ENCODE measurements at places on chromosomes 16 and 17.

DNA sequence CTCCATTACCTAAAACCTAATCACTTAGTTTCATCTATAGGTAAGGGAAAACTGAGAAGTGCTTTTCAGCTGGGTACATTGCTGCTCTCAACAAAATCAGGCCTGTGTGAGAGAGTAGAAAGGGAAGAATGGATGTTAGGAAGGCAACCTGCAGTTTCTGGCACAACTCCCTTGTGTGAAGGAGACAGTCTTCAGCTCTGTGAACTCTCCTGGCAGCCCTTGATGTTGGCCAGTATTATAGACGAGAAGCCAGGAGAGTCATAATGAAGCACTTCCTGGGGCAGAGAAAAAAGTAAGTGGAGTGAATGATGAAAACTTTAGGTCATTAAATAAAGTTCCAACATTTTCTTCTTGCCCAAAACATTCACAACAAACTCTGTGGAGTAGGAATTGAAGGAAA, 260.1 kb downstream of the IRX3 start:
- DNase-seq: no peak

DNA sequence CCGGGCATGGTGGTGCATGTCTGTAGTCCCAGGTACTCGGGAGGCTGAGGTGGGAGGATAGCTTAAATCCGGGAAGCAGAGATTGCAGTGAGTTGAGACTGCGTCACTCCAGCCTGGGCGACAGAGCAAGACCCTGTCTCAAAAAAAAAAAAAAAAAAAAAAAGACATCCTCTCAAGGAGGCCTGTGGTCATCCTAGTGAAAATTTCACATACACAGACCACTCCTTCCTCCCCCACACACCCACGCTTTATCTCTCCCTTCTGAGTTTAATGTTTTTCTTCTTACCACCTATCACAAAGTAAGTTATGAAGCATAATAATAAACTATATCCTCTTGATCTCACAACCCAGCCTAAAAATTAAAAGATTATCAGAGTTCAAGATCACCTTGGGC, 1.3 kb upstream of the NOL11 start:
- DNase-seq: no peak

DNA sequence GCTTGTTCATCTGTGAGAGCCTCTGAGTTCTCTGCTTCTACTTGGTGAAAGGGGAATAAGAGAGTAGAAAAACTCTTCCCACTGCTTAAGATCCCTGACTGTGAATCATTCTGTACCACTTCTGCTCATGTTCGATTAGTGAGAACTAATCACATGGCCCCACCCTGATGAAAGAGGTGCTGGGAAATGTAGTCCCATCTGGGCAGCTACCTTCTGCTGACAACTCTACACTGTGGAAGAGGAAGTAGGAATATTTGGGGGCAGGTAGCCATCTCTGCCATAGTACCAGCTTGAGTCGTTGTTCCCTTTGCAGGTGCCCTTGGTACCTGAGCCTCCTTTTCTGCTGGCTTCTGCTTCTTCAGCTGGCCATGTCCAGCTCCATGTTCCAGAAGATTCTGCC, 29.9 kb downstream of the NKD1 start:
- no peak for DNase-seq

GRCh38 chr16:70684146-70685060, 1.4 kb downstream of the MTSS2 start:
- no peak for DNase-seq

DNA sequence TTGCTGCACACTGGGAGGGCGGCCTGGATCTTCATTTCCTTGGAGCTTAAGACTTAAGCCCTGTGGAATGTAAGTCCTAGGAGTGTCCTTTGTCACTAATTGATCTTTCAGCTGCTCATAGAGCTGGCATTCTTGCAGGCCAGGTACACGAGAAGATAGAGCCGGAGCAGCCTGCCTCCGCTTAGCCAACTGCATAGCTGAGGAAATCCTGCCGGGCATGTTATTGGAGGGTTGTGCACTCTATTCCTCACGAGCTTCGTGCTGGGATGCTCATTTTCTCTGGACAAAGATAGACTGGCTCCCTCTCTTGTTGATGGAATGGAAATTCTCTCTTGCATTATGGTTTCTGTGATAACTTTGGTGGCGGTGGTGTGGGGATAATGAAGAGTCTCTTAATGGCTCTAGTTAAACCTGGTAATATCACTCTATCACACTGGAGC, 76.9 kb downstream of the RPA1 start:
- no peak for DNase-seq

DNA sequence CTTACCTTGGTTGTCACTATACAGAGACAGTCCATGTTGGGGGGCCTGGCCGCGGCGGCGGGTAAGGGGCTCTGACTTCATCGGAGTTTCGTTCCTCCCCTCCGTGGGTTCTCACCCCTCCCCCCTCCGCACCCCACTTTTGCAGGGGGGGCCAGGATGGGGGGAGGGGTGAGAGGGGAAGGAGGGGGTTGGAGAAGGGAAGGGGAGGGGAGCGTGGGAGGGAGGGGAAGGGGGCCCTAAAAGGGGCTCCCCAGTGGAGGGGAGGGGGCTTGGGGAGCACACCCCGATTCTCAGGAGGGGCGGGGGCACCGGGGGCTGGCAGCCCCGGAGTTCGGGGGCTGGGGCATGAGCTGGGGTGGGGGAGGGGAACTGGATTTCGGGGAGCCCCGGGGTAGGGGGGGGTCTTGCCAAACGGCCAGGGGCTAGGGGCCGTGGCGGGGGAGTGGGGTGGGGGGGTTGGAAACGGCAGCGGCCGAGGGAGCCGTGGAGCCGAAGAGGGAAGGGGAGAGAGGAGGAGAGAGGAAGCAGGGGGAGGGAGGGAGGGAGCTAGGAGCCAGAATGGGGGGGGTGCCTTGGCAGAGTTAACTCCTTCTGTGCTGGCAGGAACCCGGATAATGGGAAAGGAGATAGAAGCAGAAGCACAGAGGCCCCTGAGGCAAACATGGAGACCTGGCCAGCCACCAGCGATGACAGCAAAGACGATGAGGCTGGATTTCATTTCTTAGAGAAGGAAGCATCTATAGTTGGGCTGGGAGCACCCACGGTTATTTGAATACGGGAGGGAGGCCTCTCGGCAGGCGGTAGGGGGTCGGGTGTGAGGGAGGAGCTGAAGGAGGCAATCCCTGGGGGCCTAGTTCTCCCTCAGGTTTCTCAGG, 2.3 kb downstream of the DLG4 start:
- DNase-seq: no peak

DNA sequence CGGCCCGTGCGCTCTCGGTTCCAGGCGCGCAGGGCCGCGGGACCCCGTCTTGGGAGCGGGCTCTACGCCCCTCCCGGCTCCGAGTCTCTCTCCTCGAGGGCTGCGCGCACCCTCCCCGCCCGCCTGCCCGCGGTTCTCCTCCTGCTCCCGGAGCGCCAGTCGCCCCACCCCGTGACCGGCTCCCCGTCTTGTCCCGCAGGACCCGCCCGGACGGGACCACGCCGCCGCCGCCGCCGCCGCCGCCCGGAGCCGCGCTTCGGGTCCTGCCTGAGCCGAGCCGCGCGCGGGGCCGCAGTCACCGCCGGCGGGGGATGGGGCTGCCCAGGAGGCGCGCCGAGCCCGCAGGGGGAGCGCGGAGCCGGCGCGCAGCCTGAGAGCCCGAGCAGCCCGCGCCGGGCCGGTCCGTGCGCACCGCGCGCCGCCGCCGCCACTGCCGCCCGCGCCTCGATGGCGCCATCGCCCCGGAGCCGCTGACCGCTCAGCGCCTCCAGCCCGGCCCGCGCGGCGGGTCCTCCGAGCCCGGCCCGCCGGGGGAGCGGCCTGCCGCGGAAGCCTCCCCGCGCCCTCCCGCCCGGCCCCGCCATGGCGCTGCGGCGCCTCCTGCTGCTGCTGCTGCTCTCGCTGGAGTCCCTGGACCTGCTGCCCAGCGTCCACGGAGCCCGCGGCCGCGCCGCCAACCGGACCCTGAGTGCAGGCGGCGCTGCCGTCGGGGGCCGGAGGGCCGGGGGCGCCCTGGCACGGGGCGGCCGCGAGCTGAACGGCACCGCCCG, at the start of gene SHISA6:
Gene SHISA6, plus strand, starts transcription at position 373 of the 770 bp plus-strand sequence.
- DNase-seq: no peak

GRCh38 chr16:35559911-35560636, 2100.7 kb downstream of the TP53TG3F start:
- no peak for DNase-seq

DNA sequence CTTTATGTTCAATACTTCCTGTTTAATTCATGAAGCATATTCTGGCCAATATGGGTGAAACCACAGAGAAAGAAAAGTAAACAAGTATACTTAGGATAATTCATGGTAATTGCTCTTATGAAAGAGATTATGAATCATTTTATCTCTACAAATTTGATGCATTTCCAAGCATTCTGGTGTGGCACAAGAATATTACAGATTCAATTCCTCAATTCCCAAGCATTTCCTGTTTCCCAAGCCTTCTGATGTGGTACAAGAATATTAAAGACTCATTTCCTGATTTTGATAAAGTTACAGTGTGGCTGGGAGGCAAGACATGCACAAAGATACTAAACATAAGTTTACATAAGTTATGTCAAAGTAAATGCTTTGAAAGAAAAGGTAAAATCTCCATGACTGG, 126.1 kb upstream of the NUDT7 start:
- no peak for DNase-seq

GRCh38 chr17:15284537-15284936, 19.4 kb upstream of the PMP22 start:
- DNase-seq: no peak

DNA sequence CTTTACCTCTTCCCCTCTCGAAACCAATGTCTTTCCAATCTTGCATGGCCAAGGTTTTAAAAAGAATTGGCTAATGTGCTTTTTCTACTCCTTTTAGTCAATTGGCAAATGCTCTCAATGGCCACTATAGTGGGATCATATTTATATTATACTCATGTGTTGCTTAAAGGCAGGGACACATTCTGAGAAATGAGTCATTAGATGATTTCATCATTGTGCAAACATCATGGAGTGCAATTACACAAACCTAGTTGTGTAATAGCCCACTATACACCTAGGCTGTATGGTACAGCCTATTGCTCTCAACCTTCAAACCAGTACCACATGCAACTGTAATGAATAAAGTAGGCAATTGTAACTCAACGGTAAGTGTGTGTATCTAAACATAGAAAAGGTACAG, 180.9 kb downstream of the HS3ST3A1 start:
- DNase-seq: no peak

DNA sequence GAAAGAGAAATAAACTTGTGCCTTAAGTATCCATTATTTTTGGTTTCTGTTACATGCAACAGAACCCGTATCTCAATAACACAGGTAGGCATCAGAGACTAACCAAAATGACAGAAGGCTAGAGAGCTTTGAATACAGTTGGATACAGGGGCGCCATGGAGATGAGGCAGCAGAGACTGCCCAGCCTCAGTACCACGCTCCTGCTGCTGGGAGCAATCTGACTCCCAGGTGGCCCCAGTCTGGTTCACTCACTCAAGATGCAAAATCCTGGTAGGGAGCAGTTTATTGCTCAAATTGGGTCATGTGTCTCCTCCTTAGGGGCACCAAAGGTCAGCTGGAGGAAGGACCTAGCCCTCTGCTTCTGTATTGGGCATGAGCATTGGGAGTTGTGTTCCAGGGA, 218.9 kb downstream of the USP22 start:
- no peak for DNase-seq

- no peak for DNase-seq
Measured at GRCh38 chr17:70161519-70161918, 7.8 kb upstream of the KCNJ2 start.

DNA sequence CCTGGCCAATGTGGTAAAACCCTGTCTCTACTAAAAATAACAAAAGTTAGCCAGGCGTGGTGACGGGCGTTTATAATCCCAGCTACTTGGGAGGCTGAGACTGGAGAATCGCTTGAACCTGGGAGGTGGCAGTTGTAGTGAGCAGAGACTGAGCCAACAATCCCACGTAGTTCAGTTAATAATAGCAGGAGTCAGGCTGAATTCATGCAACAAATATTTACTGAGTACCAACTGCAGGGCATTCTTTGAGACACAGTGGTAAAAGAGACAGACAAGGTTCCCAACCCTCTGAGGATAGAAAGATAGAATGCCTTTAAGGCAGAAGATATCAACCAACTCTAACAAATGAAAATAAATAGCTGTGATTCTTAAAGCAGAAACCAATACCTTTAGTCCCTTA, 39.1 kb downstream of the SPOP start:
- DNase-seq: no peak

- no peak for DNase-seq
Measured at GRCh38 chr16:23452221-23452571, 793 bp downstream of the COG7 start.

- DNase-seq: no peak
Measured at GRCh38 chr16:64211331-64211730, 910.5 kb downstream of the CDH11 start.

DNA sequence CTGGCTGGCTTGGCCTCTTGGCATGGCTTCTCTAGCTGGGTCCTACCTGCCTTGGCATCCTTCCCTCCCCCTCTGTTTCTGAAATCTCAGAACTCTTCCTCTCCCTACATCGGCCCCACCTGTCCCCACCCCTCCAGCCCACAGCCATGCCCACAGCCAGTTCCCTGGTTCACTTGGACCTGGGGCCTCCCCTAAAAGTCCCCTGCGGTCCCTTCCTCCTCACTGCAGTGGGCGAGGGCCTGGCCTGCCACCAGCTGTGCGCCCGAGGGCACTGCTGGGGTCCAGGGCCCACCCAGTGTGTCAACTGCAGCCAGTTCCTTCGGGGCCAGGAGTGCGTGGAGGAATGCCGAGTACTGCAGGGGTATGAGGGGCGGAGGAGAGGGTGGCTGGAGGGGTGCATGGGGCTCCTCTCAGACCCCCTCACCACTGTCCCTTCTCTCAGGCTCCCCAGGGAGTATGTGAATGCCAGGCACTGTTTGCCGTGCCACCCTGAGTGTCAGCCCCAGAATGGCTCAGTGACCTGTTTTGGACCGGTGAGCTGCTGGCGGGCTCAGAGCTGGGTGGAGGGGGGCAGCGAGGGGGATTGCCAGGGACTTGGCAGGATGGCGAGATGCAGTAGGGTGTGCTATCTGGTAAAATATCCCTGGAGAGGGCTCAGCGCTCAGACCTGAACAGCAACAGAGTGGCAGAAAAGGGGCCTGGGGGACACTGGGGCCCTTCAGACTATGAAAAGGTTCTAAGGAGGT, 14.1 kb downstream of the MIEN1 start:
- DNase-seq: no peak

- peak; percentile 78 for DNase-seq
Measured at GRCh38 chr17:17839791-17840707, 3.3 kb upstream of the SREBF1 start.

DNA sequence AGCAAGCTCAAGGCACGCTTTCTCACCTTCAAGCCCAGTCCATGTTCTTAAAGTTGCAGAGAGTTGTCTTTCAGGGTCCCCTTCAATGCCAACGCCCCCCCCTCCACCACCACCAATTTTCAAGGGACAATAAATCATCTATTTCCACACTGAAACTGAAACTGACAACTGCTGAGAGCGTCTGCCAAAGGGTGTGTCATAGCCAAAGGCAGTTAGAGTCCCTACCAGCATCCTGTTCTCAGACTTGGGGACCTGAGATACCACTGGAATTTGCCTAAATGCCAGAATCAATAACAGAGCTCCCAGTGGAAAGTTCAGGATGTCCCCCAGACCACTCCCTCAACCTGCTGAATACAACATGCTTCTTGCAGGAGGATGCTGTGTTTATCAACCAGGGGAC, 133.2 kb upstream of the SOX9 start:
- DNase-seq: no peak
